ENCODE measurements at places on chromosomes 4 and X.

DNA sequence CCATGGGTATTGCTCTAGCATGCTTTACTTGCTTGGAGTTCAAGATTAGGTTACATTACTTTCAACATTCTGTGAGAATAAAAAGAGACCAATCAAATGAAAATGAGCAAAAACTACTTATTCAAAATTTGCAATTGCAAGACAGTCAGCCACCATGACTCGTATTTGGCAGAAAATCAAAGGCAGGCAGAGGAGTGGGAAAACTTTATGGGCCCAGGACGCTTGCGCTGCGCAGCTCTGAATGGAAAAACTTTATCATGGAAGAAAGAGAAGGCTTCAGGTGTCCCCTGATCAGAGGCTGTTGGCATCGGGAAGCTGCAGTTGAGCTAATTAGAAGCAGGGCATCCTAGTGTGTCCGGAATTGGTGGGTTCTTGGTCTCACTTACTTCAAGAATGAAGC, 250.6 kb downstream of the USP46 start:
- DNase-seq, result no peak

GRCh38 chr4:7837597-7838135, 102.0 kb downstream of the AFAP1 start:
- DNase-seq, result no peak

- no peak for DNase-seq
These were observed 349.4 kb downstream of the FAT4 start for GRCh38 chr4:125663896-125664767.

DNA sequence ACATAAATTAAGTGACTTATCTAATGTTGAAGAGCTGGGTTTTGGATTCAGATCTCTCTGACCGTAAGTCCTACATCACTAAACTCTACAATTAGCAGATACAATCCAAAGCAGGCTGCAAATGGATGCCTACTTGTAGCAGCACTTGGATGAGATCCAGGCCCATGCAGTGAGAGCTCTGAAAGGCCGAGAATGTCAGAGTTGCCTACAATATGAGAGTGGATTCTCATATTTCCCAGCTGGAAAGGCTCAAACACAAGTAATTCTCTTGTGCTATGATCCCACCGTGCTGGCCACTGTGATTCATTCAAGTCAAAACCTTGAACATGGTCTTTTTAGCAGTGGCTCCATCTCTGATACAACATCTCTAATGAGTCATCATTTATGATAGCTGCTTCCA, 125.4 kb upstream of the CHRDL1 start:
- DNase-seq, result no peak

- DNase-seq, result no peak
These were observed 318.3 kb upstream of the SLC7A11 start for GRCh38 chr4:138560448-138560847.

- DNase-seq, result no peak
These were observed 19.9 kb downstream of the AWAT2 start for GRCh38 chrX:70029863-70030262.

- DNase-seq, result no peak
These were observed 8.6 kb downstream of the BLOC1S4 start for GRCh38 chr4:6724421-6725111.

- DNase-seq, result no peak
These were observed 13.6 kb downstream of the FTHL17 start for GRCh38 chrX:31058284-31058683.

- DNase-seq, result no peak
These were observed 202.1 kb downstream of the CENPC start for GRCh38 chr4:67343199-67343598.
